ENCODE measurements at places on chromosomes 5 and 9. TPM values are rescaled to one million over a fixed set of nuclear protein-coding genes. Genes with fewer than 3 reads are reported as not detected.

DNA sequence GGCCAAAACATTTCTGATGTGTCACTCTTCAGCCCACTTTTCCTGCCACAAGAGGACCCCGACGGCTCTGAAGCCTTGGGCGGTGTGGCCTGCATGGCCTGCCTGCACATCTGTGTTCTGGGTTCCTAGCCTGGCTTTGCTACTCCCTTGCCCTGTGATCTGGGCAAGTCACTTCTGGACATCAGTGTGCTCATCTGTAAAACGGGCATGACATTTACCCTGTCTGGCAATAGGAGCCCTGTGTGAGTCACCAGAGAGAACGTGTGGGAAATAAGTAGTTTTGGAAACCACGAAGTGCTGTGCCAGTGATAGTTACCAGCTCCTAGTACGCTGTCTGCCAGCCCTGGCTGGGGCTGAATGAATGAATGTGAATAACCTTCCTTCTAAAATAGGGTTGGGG is 90.8 kb downstream of the MACROH2A1 start:
- no peak for DNase-seq

DNA sequence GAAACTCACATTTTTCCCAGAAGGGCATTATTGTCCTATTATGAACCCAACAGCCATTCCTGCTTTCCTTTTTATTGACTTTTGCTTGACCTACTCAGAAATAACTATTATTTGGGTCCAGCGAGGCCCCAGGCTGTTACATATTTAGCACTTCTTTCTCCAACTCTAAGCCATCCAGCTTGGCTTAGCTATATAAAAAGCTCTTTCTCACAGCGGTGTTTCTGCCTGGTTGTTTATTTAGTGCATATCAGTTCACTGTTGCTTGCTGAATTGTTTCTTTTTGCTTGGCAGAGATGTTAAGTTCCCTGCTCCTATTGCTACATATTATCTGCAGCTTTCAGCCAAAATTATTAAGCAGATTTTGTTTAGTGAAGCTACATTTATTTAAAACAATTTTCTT is 1156.8 kb upstream of the SEMA6A start:
- DNase-seq, result no peak

GRCh38 chr5:92640340-92640739 is 940.7 kb downstream of the NR2F1-AS1 start:
- DNase-seq, result no peak

Gene DDX4
- not detected for total RNA-seq

Gene IRX2
- 0.07 TPM for total RNA-seq

DNA sequence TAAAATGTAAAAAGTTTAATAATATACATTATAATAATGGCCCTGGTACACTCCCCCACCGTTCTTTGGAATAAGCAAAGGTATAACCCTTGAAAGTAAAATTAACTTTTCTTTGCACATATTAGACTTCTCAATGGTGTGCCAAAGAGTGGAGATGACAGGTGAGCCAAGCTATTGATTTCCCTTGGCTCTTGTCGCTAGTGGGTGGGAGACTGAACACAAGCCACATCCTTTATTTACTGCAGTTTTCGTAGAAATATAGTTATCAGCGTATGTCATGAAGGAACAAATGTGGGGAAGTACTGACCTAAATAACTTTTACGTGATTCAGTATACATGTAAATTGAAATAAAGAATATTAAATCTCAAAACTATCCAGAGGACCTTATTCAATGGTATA is 549.3 kb downstream of the RAB3C start:
- no peak for DNase-seq

- DNase-seq, result no peak
Observed at GRCh38 chr9:118215549-118215948, 511.3 kb downstream of the TLR4 start.

GRCh38 chr9:129232839-129233591 is 55.0 kb upstream of the IER5L start:
- no peak for DNase-seq

DNA sequence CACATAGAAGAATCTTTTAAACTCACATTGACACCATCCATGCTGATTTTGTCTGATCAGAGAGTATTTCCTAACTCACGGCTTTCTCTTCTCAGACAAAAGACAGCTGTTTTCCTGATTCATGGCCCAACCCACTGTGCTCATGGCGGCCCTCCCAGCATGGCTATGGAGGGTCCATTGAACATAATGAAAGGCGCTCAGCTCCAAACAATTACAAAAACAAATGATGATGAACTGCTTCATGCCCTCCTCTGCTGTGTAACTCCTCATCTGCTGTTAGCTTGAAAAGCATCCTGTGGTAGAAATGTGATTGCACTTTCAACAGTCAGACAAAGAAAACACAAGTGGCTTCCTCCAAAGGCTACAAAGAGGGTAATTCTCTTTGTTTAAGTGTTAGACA is 673.8 kb downstream of the PRELID2 start:
- no peak for DNase-seq

Gene FGFR4
- total RNA-seq, result 35.4 TPM

Gene TIMD4
- total RNA-seq, result not detected

Gene ENTPD2
- total RNA-seq, result 0.85 TPM

DNA sequence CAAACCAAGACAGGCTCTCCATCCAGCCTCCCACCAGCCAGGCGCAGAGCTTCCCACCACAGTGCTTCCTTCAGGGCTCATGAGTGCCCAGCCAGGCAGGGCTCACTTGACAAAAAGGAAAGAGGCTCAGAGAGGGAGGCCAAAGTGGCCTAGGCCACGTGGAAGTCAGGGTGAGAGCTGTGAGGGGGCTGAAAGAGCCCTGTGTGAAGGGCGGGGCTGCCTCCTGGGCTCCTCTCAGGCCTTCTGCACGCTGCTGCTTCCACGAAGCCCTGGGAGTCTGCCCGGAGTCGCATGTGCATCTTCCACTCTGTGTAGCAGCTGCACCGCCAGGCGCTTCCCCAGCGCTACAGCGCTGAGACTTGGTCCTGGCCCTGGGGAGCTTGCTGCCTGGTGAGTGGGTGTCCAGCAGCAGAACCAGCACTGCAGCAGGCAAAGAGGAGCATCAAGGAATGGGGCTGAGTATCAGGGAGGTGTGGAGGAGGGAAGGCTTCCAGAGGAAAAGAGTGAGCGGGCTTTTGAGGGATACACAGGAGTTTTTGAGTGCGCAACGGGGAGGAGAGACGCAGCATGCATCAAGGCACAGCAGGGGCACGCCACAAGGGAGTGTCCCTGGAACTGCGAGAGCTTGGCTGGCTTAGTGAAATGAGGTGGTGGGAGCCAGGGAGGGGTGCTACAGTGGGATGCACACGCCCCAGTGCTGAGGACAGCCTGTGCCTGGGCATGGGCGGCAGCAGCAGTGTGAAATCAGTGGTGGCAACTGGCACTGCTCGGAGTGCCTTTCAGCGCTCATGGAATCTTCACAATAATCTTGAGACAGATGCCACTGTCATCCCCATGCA is 178.0 kb downstream of the GAPVD1 start:
- no peak for DNase-seq

DNA sequence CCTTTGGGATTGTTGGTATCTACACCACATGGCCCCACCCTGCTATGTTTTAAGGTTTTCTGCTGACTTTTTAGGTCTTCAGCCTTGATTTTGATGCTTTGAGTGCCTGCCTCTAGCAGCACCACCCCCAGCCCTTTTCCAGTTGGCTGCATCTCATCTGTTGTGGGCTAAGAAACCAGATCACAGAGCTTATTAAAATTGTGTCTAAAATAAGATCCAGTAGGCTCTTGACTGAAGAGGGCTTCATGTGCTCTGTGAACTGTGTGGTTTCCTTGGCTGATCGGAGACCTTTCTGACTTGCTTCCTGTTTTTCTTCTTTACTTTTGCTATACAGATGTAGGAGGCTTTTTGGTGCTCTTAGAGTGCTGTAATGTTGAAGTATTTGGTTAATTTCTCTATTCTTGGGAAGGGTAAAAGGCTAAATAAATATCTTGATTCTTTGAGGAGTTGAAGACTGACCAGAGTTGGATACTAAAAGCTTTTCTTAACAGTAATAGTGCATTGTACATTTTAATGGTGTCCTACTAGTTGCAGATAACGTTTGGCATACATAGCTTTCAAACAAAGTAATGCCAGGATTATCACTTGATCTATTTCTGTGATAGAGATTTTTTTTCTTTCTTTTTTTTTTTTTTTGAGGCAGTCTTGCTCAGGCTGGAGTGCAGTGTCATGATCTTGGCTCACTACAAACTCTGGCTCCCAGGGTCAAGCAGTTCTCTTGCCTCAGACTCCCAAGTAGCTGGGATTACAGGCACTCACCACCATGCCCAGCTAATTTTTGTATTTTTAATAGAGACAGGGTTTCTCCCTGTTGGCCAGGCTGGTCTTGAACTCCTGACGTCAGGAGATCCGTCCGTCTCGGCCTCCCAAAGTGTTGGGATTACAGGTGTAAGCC is 4.5 kb downstream of the UBE2D2 start:
- DNase-seq, result no peak

Gene CDKN2B
- total RNA-seq, result not detected

DNA sequence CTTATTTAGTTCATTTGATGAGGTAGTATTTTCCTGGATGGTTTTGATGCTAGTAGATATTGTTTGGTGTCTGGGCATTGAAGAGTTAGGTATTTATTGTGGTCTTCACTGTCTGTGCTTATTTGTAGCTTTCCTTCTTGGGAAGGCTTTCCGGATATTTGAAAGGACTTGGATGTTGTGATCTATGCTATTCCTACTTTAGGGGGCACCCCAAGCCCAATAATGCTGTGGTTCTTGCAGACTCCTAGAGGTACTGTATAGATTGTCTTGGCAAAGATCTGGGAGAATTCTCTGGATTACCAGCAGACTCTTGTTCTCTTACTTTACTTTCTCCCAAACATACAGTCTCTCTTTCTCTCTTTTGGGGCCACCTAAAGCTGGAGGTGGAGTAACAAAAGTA is 315.7 kb downstream of the MAT2B start:
- no peak for DNase-seq

Gene ETF1
- total RNA-seq, result 209 TPM

Gene C5orf58
- 2.4 TPM for total RNA-seq

Gene CARD6
- total RNA-seq, result 5.9 TPM

DNA sequence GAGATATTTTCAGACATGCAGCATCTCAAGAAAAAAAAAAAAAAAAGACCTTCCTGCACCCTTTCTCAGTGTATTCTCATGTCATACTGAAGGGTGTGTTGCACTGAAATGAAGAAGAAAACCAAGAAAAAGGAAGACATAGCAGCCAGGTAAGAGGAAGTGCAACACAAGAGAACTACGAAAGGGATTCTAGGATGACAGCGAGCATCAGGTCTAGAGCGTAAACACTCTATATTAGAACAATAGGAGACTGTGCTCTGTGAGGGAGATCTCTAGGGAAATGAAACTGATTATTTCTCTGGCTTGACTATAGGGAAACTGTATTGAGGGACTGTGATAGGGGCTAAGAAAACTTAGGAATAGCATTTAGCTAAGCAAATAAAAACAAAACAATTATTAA is 30.0 kb downstream of the BTF3 start:
- DNase-seq, result no peak

DNA sequence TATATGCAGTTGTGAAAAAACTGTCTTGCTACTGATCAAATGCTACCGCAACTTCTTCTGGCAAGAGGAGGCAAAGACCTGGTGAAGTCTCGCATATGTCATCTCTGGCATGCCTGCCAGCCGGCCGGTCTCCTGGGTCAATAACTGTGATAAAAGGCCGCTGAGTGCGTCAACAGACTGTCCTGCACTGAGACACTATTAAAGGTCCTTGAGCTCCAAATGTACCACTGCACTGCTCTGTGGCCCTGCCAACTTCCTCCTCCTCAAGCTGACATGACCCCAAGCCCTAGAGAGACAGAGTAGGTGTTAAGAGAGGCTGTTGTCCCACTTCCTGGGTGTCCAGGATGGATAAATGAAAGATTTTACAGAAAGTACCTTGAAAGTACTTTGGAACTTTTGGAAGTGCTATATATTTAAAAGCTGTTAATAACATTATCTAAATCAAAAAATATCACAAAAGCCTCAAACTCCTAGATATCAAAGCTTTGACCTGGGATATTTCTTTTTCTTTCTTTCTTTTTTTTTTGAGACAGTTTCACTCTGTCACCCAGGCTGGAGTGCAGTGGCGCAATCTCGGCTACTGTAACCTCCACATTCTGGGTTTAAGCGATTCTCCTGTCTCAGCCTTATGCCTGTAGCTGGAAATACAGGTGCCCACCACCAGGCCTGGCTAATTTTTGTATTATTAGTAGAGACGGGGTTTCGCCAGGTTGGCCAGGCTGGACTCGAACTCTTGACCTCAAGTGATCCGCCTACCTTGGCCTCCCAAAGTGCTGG is 31.5 kb downstream of the RAPGEF1 start:
- DNase-seq, result no peak

GRCh38 chr5:157913575-157913974 is 54.6 kb upstream of the CLINT1 start:
- no peak for DNase-seq

Data from K562 (cell line).